Muscle of arm (tissue), 14 donors: ENCODE measurements at places on chromosomes 5 and 9. TPM values are rescaled to one million over a fixed set of nuclear protein-coding genes. Genes with fewer than 3 reads are reported as not detected.

- no peak for DNase-seq
Observed at GRCh38 chr5:153670101-153670500, 179.6 kb downstream of the GRIA1 start.

GRCh38 chr9:116641292-116642059 lies 45.6 kb upstream of the TRIM32 start:
- DNase-seq = no peak

DNA sequence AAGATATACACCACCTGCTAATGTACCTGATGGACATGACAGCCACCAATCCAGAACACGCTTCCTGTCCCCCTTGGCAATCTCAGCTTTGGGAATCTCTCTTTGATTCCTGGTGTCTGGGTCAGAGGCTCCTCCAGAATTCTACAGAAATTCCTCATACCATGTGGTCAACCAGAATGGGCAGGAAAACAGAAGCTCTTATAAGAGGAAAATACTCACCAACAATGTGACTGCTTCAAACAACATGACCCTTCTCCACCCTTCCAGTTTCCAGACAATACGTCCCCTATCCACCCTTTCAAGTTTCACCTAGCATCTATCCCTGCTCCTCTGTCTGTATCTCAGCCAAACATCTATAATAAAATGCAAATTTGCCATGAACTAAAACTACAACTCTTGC lies 247.2 kb downstream of the DENND1A start:
- DNase-seq = no peak

- DNase-seq = no peak
Observed at GRCh38 chr9:95508242-95508967, 8.4 kb downstream of the PTCH1 start.

DNA sequence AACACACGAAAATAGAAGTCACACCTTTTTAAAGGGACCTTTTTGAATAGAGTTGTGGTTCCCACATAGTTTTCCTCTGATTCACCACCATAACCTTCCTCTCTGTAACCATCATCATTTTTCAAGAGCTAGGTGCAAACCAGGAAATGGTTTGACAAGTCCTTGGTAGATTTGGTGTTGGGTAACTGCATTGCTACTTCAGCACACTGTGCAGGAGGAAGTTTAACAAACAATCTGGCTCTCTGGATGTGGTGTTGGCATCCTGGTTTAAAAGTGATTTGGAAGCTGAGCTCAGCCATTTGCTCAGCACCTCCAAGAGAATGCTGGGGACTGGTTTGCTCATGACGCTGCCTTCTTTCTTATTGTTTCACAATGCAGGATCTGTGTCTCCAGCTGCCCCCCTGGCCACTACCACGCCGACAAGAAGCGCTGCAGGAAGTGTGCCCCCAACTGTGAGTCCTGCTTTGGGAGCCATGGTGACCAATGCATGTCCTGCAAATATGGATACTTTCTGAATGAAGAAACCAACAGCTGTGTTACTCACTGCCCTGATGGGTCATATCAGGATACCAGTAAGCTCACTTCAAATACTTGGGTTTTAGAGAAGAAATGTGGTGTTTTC lies 213.1 kb downstream of the RFK start:
- no peak for DNase-seq

- no peak for DNase-seq
Observed at GRCh38 chr5:109936996-109937395, 247.3 kb downstream of the MAN2A1 start.

GRCh38 chr9:18441261-18441660 lies 32.7 kb upstream of the ADAMTSL1 start:
- no peak for DNase-seq

- DNase-seq = no peak
Observed at GRCh38 chr9:115211413-115212124, 93.6 kb upstream of the TNC start.

Gene SLC25A51
- polyA plus RNA-seq = 14.0 TPM

DNA sequence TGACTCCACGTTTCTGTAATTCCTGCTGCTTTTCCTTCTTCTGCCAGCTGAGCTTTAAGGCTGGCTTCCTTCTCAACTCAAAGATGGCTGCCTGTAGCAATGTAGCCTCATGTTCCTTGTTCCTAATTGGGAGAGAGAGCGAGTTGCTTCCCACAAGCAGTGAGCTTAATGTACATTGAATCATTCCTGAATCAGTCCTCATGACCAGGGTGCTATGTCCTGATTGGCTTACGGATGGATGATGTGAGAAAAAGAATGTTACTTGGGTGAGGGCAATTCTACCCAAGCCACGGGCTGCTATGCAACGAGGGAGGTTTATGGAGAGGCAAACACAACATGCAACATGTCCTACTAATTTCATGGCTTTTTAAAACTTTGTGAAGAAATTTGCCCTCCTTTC lies 356.2 kb downstream of the RASEF start:
- no peak for DNase-seq

GRCh38 chr5:147628058-147628895 lies 118.4 kb upstream of the DPYSL3 start:
- DNase-seq = peak; percentile 76

DNA sequence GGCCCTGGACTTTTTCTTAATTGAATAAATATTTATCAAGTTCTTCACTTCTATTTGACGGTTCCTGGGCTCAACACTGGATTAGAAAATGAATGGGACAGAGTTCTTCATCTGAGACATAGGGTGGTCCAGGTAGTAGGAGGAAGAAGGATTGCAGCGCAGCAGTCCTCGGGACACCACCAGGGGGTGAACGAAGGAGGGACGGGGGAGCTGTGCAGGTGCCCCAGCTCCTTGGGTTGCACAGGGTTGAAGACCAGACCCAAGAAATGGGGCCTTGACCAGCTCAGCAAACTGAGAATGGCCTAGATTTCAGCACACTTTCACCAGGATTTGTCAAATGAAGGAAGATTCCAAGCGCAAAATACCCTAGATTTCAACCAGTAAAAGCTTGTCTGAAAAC lies 29.5 kb downstream of the ABL1 start:
- DNase-seq = no peak

GRCh38 chr5:32283539-32284377 lies 29.0 kb downstream of the MTMR12 start:
- no peak for DNase-seq

Gene IL33
- 31.7 TPM for polyA plus RNA-seq

DNA sequence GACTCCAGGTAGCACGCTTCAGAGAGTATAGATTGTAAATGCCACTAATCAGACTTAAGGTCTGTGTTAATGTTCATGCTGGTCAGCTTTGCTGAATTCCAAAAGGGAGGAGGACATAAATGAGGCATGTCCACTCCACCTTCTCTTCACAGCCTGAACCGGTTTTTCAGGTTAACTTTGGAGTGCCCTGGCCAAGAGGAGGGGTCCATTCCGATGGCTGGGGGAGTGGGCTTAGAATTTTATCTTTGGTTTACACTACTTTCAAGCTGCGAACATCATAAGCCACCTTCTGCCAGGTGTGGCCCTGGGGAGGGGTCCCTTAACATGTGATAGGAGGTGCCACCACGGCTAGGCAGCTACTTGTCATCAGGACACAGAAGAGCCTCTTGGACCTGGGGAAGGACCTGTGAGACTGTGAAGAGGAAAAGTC lies 24.2 kb downstream of the ABO start:
- DNase-seq = no peak

DNA sequence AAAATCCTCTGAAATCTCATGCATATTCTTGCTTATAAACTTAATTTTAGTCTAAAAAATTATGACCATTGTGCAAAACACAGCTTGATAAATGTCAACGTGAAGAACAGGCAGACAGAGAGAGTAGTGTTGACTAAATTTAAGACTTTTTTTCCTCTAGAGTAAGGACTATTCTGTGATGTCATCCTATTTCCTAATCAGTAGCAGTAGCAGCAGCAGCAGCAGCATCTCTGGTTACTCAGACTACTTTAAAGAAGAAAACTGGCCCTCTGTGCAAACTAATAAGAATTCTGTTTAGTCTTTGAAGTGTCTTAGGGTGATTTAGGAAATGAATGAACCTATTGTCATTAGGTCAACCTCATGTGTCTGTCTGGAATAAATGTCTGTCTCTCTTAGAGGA lies 403.0 kb downstream of the HINT1 start:
- no peak for DNase-seq

DNA sequence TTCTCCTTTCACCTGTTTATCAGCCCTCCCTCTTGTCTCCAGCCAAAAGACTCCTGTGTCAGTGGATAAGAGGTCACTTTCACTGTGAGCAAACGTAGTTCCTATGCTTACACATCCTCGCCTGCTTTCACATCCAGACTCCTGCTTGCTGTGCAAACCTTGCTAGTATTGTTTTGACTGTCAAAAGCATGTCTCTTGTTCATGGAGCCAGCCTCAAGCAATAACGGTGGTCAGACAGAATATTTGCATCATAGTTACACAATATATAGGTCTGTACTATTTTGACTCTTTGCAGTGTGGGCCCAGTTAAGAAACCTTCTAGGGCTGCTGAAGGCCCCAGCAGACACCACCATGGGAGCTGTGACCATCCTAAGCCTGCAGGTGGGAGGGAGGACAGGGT lies 420.0 kb downstream of the SEMA5A start:
- no peak for DNase-seq

Gene FGFR4
- 144 TPM for polyA plus RNA-seq

Gene PANK3
- polyA plus RNA-seq = not detected

GRCh38 chr9:22265038-22265437 lies 181.6 kb upstream of the DMRTA1 start:
- DNase-seq = no peak

Gene PCDHA5
- polyA plus RNA-seq = not detected

GRCh38 chr9:18564018-18564880 lies 90.3 kb downstream of the ADAMTSL1 start:
- DNase-seq = no peak

DNA sequence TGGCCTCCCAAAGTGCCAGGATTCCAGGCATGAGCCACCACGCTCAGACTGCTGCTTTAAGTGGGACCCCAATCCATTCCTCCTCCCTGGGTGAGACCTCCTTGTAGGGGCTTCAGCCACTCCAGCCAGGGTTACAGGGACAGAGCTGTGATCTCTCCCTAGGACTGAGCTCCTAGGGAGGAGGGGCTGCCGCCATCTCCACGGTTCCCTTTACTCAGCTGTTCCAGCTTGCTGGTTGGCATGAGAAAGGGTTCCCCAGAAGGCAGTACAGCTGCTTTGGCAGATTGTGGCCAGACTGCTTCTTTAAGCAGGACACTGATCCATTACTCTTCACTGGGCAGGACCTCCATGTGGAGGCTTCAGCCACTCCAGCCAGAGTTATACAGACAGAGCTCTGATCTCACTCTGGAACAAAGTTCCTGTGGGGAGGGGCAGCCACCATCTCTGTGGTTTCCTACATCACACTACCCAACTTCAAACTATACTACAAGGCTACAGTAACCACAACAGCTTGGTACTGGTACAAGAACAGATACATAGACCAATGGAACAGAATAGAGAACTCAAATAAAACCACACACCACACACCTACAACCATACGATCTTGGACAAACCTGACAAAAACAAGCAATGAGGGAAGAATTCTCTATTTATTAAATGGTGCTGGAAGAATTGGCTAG lies 7.2 kb downstream of the INSL6 start:
- no peak for DNase-seq

DNA sequence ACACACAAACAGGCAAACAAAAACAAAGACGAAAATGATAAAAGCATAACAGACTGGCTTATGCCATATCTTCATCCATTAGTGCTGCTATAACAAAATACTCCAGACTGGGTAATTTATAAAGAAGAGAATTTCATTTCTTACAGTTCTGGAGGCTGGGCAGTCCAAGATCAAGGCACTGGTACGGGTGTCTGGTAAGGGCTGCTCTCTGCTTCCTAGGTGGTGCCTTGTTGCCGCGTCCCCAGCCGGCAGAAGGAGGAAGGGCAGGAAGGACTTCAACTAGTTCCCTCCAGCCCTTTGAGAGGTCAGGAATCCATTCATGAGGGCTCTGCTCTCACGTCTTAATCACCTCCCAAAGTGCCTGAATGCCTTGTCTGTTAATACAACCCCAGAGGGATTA lies 122.6 kb downstream of the BOD1 start:
- DNase-seq = no peak

- DNase-seq = no peak
Observed at GRCh38 chr5:95808013-95808685, 14.4 kb downstream of the GLRX start.

DNA sequence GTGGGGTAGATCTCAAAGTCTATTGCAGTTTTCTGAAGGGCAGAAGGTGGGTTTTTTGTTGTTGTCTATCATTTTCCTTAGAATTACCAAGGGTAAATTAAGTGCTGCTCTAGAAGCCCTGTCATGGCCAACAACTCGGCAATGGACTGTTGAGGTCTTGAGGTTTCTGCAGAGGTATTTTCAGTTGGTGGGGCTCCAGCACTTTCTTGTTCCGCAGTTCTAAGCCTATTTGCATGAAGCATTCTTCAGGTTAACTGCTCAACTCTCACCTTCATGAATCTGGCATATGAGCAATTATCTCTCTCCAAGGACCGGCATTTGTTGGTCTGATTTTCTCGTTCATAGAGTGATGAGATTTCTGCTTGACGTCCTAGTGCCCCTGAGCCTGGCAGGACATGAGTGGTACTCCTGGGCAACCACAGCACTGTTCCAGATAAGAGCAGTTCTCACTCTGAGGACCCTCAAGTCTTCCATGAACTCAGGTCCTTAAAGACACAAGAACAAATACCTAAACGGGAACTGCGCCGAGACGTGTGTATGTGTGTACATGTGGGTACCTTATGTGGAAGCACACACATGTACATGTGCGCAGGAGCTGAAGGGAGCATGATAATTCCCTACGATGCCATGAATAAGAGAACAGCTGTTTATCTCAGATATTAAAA lies 544.5 kb downstream of the CSNK1G3 start:
- DNase-seq = no peak

GRCh38 chr5:91206734-91207133 lies 176.4 kb downstream of the ARRDC3 start:
- DNase-seq = no peak

Gene PCA3
- polyA plus RNA-seq = 1.1 TPM

GRCh38 chr5:176379881-176380280 lies 8.5 kb downstream of the NOP16 start:
- DNase-seq = no peak

Gene POU5F2
- not detected for polyA plus RNA-seq

DNA sequence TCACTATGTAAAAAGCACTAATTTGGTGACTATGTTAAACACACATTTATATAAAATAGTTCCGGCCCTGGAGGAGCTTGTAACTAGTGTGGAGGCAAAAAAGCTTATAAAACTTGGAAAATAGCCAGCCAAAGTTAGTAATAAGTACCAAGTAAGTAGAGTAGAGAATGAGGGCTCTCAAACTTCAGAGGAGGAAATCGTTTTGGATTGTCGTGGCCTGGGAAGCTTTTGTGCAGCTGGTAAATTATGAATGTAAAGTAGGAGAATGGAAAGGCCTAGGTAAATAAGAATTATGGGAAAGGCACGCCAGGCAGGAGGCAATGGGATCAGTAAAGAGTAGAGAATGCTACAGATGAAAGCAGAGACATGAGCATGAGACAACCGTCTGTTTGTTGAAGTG lies 832.7 kb upstream of the ZNF608 start:
- DNase-seq = no peak
